ENCODE measurements at places on chromosomes 4 and X. TPM values are rescaled to one million over a fixed set of nuclear protein-coding genes. Genes with fewer than 3 reads are reported as not detected.
A peak's percentile ranks its signal among the peaks of the same experiment; 100 is the strongest.

GABRG1 gene
- not detected for total RNA-seq

APBB2 gene
- total RNA-seq: 64.7 TPM

ARHGAP24 gene
- 24.0 TPM for total RNA-seq

AMTN gene
- total RNA-seq: not detected

- DNase-seq: no peak
Measured at GRCh38 chr4:36549992-36550391, 268.6 kb downstream of the DTHD1 start.

DNA sequence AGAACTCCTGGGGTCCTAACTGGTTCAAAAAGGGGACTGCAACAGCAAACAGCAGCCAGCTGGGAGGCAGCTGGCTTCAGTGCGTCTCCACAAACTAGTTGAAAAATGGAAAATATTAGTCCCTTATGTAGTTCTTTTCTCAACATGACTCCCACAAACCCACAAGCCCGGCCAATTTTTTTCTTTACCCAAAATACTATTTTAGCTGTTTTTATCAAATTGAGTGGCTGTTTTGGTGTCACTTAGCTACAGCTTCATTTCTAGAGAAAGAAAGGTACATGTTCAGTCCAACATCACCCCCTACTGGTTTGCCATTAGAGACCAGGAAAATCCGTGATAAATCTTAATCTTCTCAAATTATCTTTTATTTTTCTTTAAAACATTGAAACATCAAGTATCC lies 97.2 kb downstream of the GUCY2F start:
- DNase-seq: peak; percentile 10

- DNase-seq: no peak
Measured at GRCh38 chrX:16113978-16114565, 9.3 kb upstream of the GRPR start.

Measured in IMR-90 (cell line).